PC-9 (cell line): ENCODE measurements at places on chromosomes 16 and 17.

DNA sequence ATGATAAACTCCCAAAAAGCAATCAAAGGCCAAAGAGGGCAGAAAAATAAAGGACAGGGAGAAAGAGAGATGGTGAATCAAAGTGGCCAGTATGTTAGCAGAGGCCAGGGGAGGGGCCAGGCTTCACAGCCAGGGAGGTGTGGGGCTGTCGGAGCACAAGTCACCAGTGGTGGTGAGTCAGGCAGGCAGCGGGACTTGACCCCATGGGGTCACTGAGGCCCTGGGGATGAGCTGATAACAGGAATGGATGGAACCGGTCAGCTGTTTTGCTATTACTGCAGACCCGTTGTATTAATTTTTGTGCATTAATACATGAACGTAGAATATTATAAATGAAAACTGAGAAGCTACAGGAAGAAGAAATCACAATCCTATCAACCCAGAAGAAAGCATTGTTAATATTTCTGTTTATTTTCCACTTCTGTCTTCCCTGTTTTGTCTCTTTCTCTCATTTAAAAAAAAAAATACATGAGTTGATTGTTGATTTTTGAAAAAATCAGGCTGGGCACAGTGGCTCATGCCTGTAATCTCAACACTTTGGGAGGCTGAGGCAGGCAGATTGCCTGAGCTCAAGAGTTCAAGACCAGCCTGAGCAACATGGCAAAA, 106.9 kb downstream of the SOCS1 start:
- DNase-seq, result no peak

- no peak for DNase-seq
Observed at GRCh38 chr17:1645207-1646171, at the start of gene SCARF1. SCARF1 (minus strand) TSS chr17:1645732; CDS start chr17:1645697, 35 bp downstream.

DNA sequence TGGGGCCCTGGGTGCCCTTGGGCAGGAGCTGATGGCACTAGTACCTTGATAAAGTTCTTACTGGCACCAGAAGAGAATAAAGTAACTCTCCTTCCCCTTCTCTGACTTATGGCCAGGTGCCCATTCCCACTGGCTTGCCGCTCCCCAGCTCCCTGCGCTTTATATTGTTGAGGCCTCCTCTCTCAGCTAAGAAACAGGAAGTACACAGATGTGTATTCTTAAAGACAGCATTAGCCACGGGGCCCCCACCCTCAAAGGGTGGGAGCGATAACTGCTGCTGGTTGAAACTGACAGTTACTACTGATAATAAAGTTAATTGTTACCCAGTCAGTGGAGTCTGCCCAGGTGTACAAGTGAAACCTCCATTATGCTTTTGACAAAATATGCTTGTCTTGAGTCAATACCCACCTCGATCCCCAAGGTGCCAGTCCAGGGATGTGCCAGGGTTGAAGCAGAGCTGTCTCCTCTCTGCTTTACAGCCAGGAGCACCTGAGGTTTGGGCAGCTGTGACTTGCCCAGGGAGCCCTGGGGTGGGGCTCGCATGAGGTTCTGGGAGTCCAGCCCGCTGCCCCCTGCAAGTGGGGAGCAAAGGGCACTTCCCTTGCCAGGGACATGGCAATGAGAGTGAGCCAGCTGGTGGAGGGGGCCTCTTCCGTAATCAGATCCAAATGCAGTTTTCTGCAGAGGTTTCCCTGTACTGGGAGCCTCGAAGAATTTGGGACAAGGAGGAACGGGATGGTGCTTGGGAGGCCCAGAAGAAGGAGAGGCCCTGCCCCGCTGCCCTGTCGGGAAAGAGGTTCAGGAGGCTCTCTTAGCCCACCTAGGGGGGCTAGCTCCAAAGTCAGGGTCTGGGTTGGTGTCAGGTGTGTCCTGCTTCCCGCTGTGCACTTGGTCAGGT, 5.4 kb upstream of the CLDN9 start:
- DNase-seq, result no peak

- no peak for DNase-seq
Observed at GRCh38 chr16:23498863-23499262, 11.4 kb downstream of the GGA2 start.

DNA sequence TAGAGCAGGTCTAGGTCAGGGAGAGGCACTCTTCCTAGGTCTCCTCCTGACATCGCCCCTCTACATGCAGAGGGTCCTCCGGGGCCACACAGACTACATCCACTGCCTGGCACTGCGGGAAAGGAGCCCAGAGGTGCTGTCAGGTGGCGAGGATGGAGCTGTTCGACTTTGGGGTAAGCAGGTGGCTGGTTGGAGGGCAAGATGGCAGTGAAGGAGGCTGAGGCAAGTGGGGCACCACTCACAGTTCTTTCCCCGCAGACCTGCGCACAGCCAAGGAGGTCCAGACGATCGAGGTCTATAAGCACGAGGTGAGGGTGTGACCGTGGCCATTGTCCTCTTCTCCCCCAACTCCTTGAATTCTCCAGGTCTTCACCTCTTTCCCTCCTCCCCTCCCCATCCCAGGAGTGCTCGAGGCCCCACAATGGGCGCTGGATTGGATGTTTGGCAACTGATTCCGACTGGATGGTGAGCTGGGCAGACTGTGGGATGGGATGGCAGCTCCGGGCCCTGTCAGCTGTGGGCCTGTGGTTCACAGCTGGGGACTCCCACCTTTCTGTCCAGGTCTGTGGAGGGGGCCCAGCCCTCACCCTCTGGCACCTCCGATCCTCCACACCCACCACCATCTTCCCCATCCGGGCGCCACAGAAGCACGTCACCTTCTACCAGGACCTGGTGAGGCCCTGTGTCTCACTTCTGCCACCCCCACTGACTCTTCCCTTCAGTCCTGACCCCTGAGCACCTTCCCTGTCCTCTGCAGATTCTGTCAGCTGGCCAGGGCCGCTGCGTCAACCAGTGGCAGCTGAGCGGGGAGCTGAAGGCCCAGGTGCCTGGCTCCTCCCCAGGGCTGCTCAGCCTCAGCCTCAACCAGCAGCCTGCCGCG, 3.0 kb downstream of the THOC6 start:
- DNase-seq, result no peak
